ENCODE measurements at places on chromosomes 5 and 9.

DNA sequence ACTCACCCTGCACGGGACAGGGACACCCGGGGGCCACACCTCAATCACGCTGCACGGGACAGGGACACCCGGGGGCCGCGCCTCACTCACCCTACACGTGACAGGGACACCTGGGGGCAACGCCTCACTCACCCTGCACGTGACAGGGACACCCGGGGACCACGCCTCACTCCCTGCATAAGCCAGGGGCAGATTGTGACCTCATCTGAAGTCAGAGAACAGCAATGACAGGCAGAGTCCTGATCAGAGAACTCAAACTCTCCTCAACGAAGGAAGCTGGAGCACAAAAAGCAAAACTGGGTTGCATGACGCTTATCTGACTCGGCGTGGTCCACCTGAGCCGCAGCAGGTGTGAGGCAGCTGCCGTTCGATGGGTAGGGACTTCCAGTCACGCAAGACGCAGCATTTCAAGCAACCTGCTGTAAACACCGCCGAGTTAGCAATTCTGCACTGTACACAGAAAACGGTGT is 3.2 kb downstream of the TERT start:
- DNase-seq, result peak; percentile 3

DNA sequence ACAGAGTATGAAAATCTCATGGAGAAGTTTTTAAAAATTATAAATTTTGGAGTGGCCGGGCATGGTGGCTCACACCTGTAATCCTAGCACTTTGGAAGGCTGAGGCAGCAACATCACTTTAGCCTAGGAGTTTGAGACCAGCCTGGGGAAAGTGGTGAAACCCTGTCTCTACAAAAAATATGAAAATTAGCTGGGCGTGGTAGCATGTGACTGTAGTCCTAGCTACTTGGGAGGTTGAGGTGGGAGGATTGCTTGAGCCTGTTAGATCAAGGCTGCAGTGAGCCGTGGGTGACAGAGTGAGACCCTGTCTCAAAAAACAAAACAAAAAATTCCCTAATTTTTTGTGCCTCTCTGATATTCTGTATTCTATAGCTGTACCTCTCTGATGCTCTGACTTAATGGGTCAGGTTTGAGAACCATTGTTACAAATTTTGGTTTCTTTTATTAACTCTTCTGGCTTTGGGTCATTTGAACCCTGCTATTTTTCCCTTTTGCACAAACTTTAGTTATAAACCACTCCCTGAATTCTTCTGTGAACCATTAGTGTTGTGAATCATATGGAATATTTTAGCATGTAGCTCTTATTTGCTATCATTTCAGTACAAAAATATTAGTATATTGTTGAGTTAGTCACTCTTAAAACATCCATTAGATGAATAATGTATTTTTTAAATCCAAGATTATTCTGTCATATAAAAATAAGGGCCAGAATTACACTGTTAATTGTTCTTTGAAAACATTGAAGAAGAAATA is 51.0 kb downstream of the FER start:
- DNase-seq, result no peak

DNA sequence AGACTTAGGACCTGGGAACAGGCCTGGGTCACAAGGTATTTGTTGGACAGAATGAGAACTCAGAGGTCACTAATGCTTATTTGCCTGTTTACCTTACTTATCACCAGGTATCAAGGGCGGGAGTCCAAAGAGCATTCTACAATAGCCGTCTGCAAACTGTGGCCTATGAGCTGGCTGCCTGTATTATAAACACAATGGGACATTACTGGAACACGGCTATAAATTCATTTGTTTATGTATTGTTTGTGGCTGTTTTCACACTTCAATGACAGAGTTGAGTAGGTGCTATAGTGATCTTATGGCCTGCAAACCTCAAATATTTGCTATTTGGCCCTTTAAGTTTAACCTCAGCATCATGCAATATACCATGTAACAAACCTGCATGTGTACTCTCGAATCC is 76.6 kb upstream of the ASTN2 start:
- DNase-seq, result no peak

GRCh38 chr9:17216646-17217045 is 81.8 kb downstream of the CNTLN start:
- no peak for DNase-seq

GRCh38 chr9:127567730-127568617 is 44.1 kb upstream of the STXBP1 start:
- DNase-seq, result peak; percentile 45

GRCh38 chr9:131335368-131335755 is 45.8 kb downstream of the PLPP7 start:
- DNase-seq, result no peak

DNA sequence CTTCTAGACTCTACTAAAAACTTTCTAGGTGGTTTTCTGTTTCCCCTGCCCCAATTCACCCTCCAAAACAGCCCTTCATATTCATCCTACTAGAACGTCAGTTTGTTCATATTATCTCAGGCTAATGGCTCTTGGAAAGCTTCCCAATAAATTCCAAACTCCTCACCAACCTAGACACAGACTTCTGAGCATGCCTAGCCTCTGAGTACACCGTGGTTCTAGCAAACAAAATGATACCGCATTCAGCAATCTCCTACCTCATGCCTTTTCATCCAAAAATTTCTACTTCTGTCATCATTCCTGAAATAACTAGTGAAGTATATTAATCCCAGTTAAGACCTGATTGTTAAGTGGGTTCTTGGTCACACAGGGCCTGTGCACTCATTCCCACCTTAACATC is 46.5 kb upstream of the NR5A1 start:
- DNase-seq, result no peak

GRCh38 chr9:109653470-109653869 is 126.5 kb upstream of the PALM2AKAP2 start:
- DNase-seq, result no peak

GRCh38 chr5:61809651-61810050 is 477.6 kb downstream of the ZSWIM6 start:
- no peak for DNase-seq

DNA sequence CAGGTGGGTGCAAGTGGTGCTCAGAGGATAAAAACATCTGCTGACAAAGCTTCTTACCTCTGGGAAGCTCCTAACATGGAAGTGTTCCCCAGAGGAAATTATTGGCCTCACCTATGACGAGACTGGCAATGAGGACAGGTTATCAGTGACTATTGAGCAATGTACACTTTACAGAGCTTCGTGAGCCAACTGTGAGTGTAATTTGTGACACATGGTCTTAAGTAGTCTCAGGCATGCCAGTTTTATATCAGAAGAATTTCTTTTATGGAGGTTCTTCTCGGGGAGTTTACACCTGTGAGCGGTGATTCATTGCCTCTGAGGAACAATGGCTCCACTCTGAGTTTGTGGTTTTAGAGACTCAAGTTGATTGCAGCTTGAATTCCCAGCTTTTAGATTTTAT is 11.3 kb downstream of the ANKDD1B start:
- DNase-seq, result no peak

DNA sequence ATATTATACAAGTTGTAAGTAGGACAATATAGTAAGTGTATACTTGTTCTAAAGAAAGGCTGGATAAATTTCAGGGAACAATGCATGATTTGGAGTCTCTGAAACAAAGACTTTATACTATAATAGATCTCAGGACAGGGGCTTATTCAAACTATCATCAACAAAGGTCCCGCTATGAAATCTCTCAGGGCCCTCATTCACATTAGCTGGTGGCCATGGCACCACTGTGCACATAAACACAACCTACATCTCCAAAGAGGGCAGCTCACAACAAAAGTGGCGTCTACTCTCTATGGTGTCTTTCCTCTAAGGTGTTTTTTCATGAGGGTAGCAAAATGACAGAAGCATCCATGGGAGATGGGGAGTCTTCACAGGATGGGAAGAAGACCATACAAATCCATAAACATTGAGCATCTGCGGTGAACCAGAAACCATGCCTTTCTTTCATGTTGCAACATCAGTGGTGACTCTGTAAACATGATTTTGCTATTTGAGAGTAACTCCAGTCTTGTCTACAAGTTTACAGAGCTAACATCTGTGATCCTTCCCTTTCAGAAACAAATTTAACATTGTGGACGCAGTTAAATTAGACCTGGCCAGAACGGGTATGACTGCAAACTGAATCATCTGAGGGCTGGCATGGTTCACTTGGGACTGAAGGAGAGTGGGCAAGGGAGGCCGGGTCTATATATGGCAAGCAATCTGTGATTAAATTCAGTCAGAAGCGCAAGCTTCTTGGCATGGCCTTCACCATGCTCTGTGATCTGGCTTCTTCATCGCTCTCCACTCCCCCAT is 5.5 kb downstream of the TTLL11 start:
- no peak for DNase-seq

GRCh38 chr5:86536396-86536795 is 81.3 kb upstream of the COX7C start:
- DNase-seq, result no peak

- DNase-seq, result no peak
Measured at GRCh38 chr5:88825584-88826315, 57.2 kb downstream of the MEF2C start.

- DNase-seq, result no peak
Measured at GRCh38 chr9:85114799-85115198, 445.3 kb downstream of the NTRK2 start.

GRCh38 chr5:180950291-180950949 is 38.2 kb upstream of the BTNL3 start:
- DNase-seq, result no peak

DNA sequence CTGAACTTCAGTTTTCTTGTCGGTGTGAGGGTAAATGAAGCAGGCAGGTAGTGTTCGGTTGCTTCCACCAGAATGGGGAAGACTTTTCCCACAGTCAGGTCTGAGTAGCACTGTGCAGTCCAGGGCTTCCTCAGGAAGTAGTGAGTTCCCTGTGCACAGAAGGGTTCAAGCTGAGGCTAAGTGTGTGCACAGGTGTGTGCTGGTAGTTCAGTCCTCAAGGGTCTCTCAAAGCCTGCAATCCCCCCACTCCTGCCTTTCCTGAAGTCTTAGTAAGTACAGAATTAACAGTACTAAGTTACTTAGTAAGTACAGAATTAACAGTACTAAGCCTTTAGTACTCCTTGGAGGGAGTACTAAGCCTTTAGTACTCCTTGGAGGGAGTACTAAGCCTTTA is 1.4 kb downstream of the DAB2IP start:
- DNase-seq, result no peak

DNA sequence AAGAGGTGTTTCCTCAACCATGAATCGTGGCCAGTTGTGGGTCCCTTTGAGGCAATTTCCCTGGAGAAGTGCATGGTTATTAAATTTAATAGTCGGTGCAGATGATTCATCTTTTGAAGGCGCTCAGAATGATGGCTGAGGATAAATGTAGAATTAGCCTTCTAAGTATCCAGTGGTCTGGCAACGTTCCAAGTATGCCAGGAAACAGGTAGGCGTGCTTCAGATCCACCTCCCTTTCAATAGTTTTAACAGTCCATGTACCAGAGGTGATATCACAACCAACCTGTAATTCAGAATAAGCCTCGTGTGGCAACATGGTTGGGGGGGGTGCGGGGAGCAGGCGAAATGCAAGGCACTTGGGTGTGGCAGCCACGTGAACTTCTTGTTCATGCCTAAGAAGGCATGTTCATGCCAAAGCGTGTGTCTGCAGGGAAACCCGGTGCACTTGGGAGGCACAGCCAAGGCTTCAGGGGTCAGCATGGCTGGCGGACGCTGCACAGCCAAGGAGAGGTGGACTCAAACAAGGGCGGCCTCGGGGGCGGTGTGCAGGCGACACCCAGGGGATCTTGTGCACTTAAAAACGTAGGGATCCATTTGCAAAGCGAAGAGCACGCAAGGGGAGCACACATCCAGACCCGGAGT is 5.2 kb upstream of the NKD2 start:
- no peak for DNase-seq

- DNase-seq, result no peak
Measured at GRCh38 chr9:105053209-105053652, 125.3 kb upstream of the ABCA1 start.

- peak; percentile 21 for DNase-seq
Measured at GRCh38 chr5:2750026-2750757, 1.3 kb downstream of the IRX2 start.

DNA sequence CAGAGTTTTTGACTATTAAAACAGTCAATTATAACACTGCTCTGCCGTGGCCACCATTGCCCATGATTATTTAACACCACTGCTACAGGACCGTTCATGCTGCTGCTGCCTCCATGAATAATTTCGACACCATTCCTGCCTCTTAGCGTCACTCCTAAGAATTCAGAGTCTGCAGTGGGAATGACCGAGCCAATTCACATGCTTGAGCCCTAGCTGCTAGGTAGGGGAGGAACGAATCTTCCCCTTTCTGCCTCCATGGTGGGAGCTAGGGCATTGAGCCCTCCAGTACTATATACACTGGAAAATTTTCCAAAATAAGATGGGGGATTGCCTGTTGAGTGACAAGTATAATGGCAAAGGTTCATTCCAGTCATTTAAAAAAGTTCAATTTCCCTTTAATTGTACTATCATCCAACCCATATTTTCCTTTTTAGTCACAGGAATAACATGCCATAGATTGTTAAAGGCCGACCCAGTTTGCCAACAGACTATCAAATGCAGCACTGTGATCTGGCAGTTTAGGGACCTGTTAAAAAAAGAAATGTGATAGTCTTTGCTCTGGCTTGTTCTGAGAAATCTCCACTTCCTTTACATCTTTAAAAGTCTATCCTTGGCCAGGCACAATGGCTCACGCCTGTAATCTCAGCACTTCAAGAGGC is 13.5 kb upstream of the B4GALT1 start:
- DNase-seq, result no peak

DNA sequence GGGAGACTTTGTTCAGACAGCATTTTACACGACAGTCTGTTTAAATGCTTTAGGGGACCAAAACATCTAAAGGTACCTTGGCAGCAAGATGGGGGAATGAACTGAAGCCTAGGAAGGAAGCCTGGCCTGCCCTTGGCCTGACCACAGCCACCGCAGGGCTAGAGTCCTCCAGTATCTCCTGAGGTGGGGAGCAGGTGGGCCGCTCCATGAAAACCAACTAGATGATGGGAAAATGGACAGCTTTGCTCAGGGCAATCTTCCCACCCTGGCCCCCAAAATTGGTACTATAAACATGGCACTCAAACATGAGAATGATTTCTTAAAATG is 153.3 kb downstream of the AUH start:
- no peak for DNase-seq

GRCh38 chr9:92634712-92635605 is 35.0 kb downstream of the IPPK start:
- peak; percentile 89 for DNase-seq

GRCh38 chr5:39624268-39624886 is 199.6 kb upstream of the DAB2 start:
- DNase-seq, result no peak

GRCh38 chr9:6545017-6545691 is 100.4 kb downstream of the GLDC start:
- no peak for DNase-seq

- no peak for DNase-seq
Measured at GRCh38 chr9:32877103-32877502, 93.8 kb downstream of the TMEM215 start.

DNA sequence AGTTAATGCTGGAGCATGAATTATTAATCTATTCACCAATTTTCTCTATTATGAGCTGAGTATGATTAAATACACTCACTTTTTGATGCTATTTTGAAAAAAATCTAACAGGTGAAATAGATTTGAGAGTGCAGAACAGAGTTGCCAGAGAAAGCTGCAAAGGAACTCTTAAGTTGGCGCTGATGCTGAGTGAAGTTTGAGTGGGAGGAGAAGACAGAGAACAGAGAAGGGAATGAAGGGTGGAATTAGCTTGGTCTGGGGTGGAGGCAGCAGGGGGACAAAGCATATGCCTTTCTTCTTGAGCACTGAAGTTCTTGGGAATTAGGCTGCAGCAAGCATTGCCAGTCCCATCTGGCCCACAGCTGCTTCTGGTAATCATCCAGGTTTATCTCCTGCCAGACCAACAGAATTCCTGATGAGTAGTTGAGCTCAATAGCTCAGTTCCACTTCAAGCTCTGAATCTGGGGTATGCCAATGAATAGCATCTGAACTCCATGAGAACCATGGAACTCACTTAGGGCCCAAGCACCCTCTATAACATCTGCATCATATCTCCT is 290.1 kb downstream of the HINT1 start:
- no peak for DNase-seq
